Fibroblast of the aortic adventitia (primary cell): ENCODE measurements at places on chromosomes 4 and X. TPM values are rescaled to one million over a fixed set of nuclear protein-coding genes. Genes with fewer than 3 reads are reported as not detected.

GRCh38 chr4:153705743-153706468, 21.8 kb downstream of the TLR2 start:
- DNase-seq, result no peak

- no peak for DNase-seq
Measured at GRCh38 chrX:8632924-8633323, 99.0 kb downstream of the ANOS1 start.

DNA sequence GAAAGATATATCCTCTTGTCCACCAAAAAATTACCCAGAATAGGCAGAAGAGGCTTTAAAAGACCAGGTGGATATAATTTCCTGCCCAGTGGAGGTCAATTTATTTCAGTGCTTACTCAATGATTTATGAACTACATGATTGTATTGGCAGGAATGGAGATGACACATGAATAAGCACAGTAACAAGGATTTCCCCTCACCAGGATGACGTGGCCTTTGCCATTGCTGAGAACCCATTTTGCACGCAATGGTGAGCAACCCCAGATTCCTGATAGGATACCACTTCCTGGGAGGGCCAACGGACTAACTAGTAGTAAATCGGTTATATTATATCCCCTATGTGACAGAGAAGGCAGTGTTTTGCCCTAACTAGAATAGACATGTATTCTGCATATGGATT, 11.6 kb upstream of the TTC29 start:
- peak; percentile 77 for DNase-seq

- no peak for DNase-seq
Measured at GRCh38 chr4:118948545-118949144, 60.0 kb downstream of the SYNPO2 start.

DNA sequence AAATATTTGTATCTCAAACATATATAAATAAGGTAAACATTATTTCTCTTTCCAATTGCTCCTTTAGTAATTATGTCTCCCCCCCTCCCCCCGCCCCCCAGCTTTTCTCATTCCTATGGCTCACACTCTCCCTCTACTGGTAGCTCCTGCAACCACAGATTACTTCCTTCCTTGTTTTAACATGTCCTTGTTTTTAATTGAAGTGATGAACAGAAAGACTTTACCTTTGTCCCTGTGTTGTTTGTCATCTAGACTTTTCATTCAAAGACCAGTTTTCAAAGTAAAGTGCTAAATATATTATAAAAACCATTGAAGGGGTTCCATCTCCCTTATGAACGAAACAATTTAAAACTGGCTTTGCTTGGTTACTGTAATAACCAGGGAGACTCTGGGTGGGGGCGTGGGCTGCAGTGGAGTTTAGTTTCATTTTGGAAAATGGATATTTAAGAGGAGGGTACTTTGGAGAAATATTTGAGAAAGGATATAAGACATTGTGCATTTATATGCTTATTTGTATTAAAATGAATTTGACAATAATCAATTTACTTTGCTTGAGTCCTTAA, 352.9 kb downstream of the RAPGEF2 start:
- peak; percentile 51 for DNase-seq

- no peak for DNase-seq
Measured at GRCh38 chrX:362351-362750, 24.4 kb downstream of the PPP2R3B start.

Gene TREX2
- 1.3 TPM in 1 of 2 replicates, not detected in the other for total RNA-seq

Gene VEGFD
- total RNA-seq, result 0.90 and 1.6 TPM in 2 replicates

Gene SMIM43
- total RNA-seq, result 0.45 and 1.1 TPM in 2 replicates

Gene SERTM2
- not detected in 2 replicates for total RNA-seq

Gene SH2D1A
- not detected in 2 replicates for total RNA-seq
